ENCODE measurements at places on chromosomes 6 and 20.

GRCh38 chr6:117601811-117602150 lies 530 bp downstream of the GOPC start:
- DNase-seq: no peak

DNA sequence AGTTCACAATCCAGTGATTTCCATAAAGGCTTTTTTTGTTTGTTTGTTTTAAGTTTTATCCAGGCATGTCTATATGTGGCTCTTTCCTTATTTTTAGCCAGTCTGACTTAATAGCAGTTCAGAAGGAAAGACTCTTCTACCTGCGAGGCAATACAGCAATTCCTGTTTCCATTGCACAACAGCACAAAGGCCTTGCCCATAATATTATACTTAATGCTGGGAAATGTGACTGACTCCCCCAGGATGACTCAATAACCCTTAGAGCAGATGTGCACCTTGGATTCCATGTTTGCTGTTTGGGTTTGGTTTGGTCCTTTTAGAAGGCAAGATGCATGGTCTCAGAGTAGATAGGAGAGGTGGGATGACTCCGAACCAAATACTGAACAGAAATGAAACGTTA lies 184.1 kb downstream of the MTFR2 start:
- DNase-seq: no peak

GRCh38 chr6:152893187-152893586 lies 89.7 kb downstream of the FBXO5 start:
- DNase-seq: no peak

DNA sequence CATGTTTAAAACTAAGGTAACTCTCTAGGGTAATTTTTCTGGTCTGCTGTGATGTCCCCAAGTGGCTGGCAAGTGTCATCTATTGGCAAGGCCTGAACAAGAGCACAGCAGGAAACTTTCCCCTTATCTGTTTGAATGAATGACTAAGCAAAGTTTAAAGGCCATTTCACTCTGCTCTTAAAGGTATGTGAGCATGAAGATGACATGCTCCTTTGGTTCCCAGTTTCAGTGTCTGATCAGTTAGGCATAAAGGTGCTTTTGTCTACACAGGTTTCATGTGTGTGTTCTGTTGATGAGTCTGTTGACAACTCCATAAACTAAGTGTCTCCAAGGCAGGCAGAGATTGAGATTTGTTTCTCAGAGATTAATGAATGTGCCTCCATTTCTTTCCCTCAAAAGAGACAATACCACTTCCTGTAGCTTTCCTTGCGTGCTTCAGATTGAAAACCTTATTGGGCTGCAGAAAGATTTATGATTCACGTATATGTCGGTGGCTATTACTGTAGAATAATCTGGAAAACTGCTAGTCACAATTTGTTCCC lies 83.9 kb downstream of the MAP3K7 start:
- no peak for DNase-seq

GRCh38 chr6:6351511-6352025 lies 31.1 kb upstream of the F13A1 start:
- DNase-seq: no peak

- no peak for DNase-seq
These were observed 24.0 kb downstream of the SDCBP2 start for GRCh38 chr20:1304710-1305515.

DNA sequence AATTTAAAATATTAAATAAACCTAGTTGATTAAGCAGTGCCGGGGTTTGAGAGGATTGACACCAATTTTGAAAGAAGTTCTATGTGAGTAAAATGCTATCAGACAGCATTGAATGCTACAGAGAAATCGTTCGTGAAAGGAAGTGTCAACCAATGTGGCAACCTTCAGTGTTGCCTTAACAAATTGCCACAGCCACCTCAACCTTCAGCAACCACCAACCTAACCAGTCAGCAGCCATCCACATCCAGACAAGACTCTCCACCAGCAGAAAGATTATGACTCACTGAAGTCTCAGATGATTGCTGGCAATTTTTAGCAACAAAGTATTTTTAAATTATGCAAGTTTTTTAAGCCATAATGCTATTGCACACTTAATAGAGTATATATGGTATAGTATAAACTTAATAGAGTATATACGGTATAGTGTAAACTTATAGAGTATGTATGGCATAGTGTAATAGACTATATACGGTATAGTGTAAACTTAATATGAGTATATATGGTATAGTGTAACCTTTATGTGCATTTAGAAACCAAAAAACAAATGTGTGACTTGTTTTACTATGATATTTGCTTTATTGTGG lies 65.3 kb upstream of the ID4 start:
- peak; percentile 43 for DNase-seq

GRCh38 chr6:139926711-139927110 lies 552.3 kb upstream of the CITED2 start:
- DNase-seq: no peak

DNA sequence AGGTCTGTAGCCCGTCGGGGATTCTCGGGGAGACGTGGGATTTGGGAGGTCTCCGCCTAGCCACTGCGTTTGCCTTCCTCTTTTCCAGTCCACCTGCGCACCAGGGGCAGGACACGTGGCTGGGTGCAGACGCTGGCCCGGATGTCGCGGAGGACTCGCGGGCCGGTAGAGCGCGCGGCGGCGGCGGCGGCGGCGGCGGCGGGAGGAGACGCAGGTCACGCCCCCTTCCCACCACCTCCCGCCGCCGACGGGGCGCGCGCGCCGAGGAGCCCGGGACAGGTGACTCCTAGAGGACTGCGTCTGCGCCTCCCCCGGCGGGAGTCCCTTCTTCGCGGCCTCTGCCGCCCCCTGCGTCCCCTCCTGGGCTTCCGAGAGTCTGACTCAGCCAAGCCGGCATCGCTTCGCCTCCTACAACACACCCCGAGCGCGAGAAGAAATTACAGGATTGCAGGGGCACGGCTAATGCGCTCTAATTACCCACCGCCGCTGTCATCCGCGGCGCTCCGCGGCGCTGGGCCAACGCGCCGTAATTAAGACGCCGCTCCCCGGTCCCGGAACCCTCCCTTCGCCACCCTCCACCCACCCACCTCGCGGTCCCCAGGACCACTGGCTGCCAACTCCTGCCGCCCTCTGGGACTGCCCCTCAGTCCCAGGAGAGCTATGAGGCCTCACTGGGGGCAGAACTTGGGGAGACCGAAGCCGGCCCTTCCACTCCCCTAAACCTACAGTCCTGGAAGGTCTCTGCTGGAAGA lies 124.5 kb downstream of the MRPL14 start:
- peak; percentile 68 for DNase-seq

DNA sequence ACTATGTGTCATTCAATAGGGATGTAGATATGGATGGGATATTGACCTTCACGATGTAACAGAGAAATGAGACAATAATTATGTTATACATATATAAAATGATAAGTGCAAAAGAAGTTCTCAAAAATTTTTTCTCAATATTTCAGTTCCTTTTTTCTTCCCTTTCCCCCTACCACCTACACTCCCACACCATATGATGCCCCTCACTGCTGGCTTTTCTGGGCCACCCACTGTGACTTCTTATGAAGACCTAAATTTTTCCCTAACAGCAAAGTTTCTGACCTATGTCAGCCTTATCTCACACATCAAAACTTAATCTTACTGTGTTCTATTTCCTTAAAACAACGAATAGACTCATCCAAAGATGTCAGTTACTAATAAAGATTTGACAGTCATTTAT lies 89.9 kb upstream of the MYLIP start:
- DNase-seq: no peak

Data from head of caudate nucleus (tissue), 42 donors.